ENCODE measurements at places on chromosomes 3 and 15. TPM values are rescaled to one million over a fixed set of nuclear protein-coding genes. Genes with fewer than 3 reads are reported as not detected.

The RLBP1 gene
- not detected for total RNA-seq

The WDR6 gene
- total RNA-seq, result 79.7 TPM

The GHSR gene
- total RNA-seq, result not detected

The CTXN2 gene
- not detected for total RNA-seq

The SHF gene
- 1.3 TPM for total RNA-seq

The CLDN16 gene
- total RNA-seq, result not detected

The IL12A gene
- total RNA-seq, result 4.5 TPM

The BFSP2 gene
- total RNA-seq, result not detected

The ZMAT3 gene
- total RNA-seq, result 5.0 TPM

The SCN11A gene
- total RNA-seq, result not detected

The IL17RB gene
- total RNA-seq, result not detected

The SEMA7A gene
- total RNA-seq, result 24.7 TPM

The GASK1A gene
- total RNA-seq, result 1.2 TPM

The FRMD4B gene
- 0.67 TPM for total RNA-seq

The OR5H15 gene
- total RNA-seq, result not detected

The SERPINI1 gene
- total RNA-seq, result 2.1 TPM

The LRRC49 gene
- 9.8 TPM for total RNA-seq

The SLC9C1 gene
- not detected for total RNA-seq

The SLC2A2 gene
- total RNA-seq, result not detected

The MRPS22 gene
- 71.7 TPM for total RNA-seq

The PRRT3 gene
- total RNA-seq, result 3.2 TPM

The COL6A6 gene
- total RNA-seq, result not detected

The ACVR2B gene
- 1.5 TPM for total RNA-seq

The RAB43 gene
- total RNA-seq, result 12.9 TPM

The SATB1 gene
- total RNA-seq, result 2.5 TPM

The DLEC1 gene
- total RNA-seq, result not detected

The MYRIP gene
- not detected for total RNA-seq

The HCN4 gene
- total RNA-seq, result not detected

The HDGFL3 gene
- 50.6 TPM for total RNA-seq

The MCTP2 gene
- 1.8 TPM for total RNA-seq

The ZBTB38 gene
- total RNA-seq, result 98.9 TPM

The PRKAR2A gene
- total RNA-seq, result 20.1 TPM

The WDR53 gene
- 7.2 TPM for total RNA-seq

The B3GALNT1 gene
- 23.2 TPM for total RNA-seq

The ULK4 gene
- 4.0 TPM for total RNA-seq

The RAB27A gene
- 11.6 TPM for total RNA-seq

The STRA6 gene
- 0.17 TPM for total RNA-seq

The ALDH1A2 gene
- 0.84 TPM for total RNA-seq

The ACKR4 gene
- not detected for total RNA-seq

The OXTR gene
- 7.6 TPM for total RNA-seq

The EOMES gene
- not detected for total RNA-seq

The TRH gene
- total RNA-seq, result not detected

Data from bronchus fibroblast of lung (primary cell).